Pancreas (tissue), 10 donors: ENCODE measurements at places on chromosomes 12 and 14. TPM values are rescaled to one million over a fixed set of nuclear protein-coding genes. Genes with fewer than 3 reads are reported as not detected.

GRCh38 chr14:79332504-79333197 is 878.7 kb downstream of the DIO2 start:
- DNase-seq, result no peak

DNA sequence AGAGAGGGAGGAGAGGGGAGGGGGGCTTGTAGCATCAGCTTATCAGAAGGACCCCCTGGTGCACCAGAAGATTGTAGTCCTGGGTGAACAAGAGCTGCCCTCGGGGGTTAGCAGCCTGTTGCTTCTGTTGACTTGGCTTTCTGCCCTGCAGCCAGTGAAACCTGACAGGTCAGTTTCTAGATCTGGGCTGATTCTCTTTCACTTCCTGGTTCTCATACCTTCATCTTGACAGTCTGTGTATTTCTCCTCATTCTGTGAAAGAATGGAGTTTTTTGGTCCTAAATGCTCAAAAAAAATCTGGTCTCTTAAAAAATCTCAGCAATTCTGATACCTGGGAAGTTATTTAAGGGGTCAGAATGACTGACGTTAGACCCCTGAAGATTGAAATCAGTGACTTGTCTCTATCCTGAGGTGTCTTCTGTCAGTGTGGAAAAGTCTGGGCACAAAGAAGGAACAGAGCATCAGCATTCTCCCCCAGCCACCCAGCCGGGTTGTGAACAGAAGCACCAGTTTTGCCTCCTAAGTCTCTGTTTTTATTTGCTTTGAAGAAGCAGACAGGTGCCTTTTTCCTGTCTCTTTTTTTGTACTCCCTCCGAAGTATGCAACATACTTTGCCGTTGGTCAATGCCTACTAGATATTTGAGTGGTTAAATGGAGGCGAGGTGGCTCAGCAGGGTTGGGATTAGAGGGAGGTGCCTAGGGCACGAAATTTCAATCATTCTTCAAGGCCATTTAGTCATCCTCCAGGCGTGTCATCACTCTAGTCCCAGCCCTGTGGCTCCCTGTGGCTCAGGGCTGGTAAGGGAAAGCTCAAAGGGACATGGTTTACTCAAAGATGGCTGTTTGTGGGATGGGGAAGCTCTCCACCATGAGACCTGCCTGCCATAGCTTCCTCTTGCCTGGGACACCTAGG is 24.0 kb downstream of the TTC9 start:
- peak; percentile 83 for DNase-seq

DNA sequence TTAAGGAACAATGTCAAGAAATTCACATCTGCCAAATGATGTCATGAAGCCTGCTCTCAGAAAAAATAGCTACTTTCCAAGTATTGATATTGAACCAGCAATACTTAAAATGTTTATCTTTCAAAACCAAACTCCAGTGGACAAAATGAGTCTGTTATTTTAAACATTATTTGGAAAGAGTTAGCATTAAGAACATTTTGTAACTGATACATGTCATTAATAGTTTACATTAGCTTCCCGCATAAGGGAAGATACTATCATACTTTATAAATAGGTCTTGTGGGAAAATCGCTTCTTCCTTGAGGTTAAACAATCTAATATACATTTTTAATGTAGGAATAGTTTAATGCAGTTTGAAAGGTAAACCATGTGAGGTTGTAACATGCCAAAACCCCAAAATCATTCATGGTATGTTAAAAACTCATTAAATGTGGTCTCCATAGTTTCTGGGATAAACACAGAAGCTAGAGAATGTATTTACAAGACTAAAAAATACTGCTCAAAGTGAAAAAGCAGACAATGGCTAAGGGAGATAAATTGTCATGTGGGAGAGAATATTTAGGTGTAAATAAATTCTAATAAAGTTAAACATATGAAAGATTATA is 73.4 kb upstream of the ATP2B1 start:
- no peak for DNase-seq

GRCh38 chr12:120748242-120748641 is 22.6 kb downstream of the ACADS start:
- DNase-seq, result no peak

Gene TAS2R9
- not detected for polyA plus RNA-seq

Gene SVOP
- 0.68 TPM for polyA plus RNA-seq

GRCh38 chr12:42590330-42590934 is 886 bp upstream of the PRICKLE1 start:
- DNase-seq, result peak; percentile 38

GRCh38 chr14:67579040-67579439 is 21.0 kb downstream of the PIGH start:
- peak; percentile 50 for DNase-seq

DNA sequence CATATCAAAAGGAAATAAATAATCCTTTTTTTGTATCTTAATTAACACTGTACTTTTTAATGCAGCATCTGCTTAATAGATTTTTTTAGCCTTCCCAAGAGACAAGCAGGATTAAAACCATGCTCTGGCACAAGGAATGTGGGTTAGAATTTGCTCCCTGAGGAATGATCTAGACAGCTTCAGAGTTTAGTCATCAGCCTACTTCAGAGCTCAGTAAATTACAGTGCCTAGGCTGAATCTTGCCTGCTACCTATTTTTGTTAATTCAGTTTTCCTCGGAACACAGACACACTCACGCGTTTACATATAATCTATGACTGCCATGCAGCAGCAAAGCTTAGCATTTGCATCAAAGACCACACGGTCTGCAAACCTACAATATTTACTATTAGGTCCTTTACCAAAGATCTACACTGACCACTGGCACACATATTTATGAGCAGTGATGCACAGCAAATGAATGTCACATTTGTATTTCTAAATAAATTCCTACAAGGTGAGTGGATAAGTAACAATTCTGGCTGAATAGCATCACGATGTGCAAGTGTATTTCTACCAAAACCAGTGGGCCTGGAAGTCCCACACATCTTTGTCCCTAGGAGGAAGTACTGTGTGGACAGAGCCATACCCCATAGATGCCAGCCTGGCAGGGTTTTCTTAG is 309.8 kb upstream of the TMEM132C start:
- DNase-seq, result no peak

DNA sequence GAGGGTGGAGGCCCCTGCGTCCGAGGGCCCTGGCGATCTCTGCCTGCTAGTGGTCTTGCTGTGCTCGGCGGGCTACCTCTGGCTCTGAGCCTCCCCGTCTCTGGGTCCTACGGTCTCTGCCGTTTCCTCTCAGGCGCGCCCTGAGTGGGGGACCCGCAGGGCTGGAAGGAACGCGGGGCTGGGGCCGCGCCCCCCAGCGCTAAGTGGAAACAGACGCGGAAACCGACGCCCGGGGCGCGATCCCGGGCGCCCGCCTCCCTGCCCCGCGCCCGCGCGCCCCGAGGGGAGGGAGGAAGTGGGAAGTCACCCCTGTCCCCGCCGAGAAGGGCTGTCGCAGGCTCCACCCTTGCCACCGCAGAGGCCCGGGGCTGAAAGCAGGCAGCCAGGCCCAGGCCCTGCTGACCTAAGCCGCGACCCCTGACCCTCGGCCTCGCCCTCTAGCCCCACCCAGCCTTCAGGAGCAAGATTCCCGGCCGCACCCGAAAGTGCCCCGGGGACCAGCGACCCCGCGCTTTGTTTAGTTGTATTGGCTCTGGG is 831 bp downstream of the CRIP1 start:
- DNase-seq, result no peak

- peak; percentile 48 for DNase-seq
Observed at GRCh38 chr14:64971943-64972791, at the start of gene RAB15. RAB15 (minus strand) TSS chr14:64972336; CDS start chr14:64972076, 260 bp downstream.

DNA sequence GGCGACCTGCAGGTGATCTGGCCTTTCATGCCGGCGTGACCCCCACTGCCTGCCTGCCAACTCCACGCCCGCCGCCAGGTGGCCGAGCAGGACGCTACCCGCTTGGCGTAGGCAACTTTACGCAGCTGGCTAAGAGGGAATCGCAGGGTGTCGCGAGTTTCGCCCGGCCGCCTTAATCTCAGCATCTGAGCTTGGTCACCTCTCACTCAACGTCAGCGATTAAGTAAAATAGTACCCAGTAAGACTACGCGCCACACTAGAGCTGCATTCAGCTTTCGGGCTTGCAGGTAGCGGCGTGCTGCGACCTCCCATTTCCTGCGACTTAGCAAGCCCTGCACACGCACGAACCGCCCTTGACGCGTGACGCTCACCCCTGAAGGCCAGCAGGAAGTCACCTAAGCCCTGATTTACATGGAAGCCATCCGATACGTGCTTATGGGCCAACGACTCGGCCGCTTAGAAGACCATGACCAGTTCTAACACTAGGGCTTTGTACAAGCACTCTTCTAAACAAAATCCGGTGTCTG is 33.2 kb downstream of the WBP11 start:
- peak; percentile 94 for DNase-seq

DNA sequence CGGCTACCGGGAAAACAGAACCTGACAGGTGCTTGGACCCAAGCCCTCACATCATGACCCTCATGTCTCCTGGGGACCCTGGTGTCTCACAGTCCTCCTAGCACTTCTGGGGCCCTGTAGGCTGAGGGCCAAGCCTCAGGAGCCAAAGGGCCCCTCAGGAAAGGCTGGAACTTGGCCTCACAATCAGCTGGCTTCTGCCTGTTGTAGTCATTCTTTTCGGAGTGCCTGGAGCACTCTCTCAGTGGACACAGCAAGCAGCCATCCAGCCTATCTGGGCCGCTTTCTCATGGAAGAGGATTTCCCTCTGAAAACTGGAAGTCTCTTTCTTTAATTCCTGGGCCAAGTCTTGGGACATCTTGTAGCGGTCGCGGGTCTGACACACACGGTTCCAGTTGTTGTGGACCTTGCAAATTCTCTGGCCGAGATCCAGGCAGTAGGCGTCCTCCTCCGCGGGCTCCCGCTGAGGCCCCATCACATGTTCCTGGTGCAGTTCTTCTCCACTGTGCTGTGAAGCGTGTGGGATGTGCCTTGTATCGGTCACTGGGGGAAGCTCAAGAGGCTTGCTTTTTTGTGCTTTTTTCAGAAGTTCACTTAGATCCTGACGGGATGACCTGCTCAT is 169.3 kb downstream of the EMP1 start:
- DNase-seq, result no peak

DNA sequence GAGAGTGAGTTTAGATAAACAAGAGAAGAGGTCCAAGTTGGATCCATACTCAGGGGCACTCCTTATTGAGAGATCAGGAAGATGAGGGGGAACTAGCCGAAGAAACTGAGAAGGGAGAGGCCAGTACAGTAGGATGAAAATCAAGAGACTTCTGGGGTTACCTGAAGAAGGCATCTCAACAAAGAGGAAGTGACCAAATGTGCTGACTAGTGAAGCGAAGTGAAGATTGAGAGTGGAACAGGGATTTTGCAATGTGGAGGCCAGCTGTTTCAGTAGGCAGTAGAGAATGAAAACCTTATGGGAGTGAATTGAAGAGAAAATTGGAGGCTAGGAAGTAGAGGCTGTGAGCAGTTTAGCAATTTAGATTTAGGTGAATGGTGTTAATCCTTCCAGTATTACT is 153.0 kb downstream of the SYNE2 start:
- DNase-seq, result no peak

DNA sequence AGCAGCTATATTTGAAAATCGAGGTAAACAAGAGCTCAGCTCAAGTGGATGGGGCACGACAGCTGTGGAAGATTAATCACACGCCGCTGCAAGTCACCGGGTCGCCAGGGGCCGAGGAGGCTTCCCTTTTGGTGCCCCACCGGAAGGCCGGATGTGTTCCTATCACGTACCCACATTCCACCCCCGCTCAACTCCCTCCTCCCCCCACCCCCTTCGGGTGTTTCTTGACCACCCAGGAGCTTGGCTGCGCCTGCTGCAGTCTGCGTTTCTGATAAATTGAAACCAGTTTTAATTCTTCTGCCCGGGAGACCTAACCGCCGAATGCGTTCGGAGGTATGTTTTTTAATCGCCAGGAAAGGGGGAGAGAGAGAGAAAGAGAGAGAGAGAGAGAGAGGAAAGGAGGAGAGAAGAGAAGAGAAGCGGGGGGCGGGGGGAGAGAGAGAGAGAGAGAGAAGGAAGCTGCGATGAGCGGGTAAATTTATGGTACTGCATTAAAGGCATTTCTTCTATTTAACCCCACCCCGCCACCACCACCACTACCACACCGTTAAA is 1.8 kb downstream of the SLC8A3 start:
- DNase-seq, result no peak

DNA sequence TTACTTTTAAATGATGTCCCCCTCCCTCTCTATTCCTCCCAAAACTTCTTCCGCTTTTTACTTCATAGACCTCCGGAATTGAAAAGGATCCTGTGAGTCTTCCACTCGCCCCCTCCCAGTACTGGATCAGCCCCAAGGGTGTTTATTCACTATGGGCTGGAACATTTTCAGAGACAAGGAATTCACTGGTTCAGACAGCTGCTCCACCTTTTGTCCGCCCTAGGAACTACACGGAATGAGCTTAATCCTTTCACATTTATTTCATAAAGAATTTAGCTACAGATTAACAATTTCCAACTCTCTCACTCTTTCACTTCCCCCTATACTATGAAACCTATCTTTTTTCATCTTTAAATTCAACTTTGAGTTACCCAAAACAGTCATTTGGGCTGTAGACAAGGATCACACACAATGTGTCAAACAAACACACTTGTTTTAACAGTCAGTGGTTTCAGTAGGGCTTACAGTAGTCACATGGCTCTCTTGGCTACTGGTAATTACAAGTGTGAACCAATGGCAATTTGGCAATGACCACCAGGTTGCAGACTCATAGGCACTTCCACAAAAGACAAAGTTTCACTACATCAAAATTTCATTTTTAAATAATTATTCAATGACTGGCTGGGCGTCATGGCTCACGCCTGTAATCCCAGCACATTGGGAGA is 20.6 kb downstream of the CNIH1 start:
- DNase-seq, result no peak

Gene RND1
- 2.7 TPM for polyA plus RNA-seq

Gene GPRC5D
- polyA plus RNA-seq, result 0.42 TPM

DNA sequence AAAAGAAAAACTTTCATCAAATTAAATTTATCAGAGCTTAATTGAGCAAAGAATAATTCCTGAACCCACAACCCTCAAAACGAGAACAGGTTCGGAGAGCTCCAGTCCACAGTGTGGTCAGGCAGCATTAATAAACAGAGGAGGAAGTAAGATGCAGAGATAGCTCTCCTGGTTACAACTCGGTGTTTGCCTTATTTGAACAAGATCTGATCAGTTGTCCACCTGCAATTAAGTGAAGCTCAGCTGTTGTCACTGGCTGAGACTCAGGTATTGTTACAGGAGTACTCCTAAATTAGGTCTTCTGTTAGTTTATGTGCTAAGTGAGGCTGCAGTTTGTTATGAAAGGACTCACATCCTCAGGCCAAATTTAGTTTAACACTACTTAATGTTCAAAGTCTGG is 451.4 kb upstream of the PDE3A start:
- no peak for DNase-seq

Gene PRH2
- polyA plus RNA-seq, result 0.42 TPM

Gene LMNTD1
- polyA plus RNA-seq, result 0.70 TPM

DNA sequence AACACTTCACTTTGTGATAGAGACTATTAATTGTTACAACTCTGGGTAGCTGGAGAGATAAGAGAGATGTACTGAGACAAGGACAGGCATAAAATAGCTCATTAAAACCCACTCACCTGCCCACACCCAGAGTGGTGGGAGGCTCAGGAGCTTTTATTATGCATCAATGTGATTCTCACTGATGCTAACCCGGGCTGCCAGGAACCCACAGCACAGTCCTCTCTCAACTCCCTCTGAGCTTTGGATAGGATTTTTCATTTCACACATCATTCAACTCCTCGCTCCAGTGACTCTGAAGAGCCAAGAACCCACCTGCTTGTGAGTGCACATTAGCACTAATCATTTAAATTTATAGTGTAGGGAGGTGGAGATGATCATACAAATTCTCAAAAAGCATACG is 827.9 kb downstream of the FLRT2 start:
- DNase-seq, result no peak
